ENCODE measurements at places on chromosomes 12 and 14.
A peak's percentile ranks its signal among the peaks of the same experiment; 100 is the strongest.

DNA sequence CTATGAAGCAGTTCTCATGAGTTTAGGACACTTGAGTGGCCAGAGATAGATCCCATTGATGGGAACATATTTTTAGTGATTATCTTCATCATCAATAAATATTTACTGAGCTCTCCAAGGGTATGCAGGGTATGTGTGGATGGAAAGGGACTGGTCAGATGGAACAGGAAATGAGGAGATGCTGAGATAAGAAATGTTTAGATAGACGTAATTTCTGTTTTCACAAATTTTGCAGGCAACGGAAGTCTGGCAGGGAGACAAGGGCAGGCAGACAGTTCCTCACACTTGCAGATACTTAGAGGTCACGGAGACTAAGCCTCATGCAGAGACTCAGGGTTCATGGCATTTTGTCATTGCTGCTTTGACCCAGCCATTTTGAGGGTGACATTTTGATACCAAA, 24.3 kb downstream of the BCL2L14 start:
- peak; percentile 57 for DNase-seq

DNA sequence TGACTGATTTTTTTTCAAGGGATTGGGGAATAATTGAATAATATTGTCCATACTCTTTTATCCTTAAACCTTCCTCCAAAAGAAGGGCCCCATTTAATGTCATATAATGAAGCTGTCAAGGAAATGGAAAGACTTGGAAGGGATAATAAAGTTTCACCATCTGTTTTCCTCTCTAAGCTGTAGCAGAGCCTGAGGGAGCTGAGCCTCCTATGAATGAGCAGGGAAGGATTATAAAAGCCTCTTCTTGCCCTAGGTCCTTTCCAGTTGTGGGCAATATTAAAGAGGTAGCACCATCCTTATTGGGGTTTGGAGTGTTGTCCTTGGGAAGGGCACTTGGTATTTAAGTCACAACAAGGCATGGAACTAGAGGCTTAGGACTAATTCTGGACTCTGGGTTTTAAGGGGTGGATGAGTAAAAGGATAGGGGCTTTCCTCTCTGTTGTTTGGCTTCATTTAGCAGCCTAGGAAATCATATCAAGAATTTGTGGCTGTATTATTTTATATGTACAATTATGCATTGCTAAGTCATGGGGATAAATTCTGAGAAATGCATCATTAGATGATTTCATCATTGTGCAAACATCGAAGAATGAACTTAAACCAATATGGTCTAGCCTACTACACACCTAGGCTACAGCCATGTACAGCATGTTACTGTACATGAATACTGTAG, 408.5 kb upstream of the DCN start:
- no peak for DNase-seq

- no peak for DNase-seq
Observed at GRCh38 chr12:77060883-77061240, 4.5 kb downstream of the E2F7 start.

GRCh38 chr14:67514203-67514607, 18.9 kb upstream of the PLEKHH1 start:
- no peak for DNase-seq

DNA sequence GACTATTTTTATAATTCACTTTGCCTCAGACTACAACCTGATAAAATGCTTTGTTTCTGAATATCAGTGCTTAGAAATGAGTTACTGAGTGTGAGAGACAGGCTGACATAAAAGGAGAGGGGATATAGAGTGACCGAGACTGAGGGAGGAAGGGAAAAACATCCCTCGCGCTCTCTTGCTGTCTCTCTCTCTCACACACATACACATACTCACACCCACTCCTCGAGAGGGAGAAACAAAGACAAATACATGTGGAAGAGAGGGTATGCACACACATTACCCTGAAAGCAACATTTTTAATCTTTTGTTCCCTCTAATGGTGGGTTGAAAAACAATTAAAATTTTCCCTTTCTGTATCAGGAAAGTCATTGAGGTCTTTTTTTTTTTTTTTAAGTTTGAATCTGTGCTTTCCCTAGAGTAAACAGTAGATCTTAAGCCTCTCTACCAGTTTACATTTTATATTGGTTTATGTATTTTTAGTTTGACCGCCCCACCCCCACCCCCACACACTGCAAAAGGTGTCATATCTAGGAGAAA, 45.3 kb downstream of the FRS2 start:
- DNase-seq, result peak; percentile 50

GRCh38 chr12:66189889-66190288, 875 bp downstream of the IRAK3 start:
- peak; percentile 27 for DNase-seq

- DNase-seq, result no peak
Observed at GRCh38 chr14:70981000-70981952, 74.0 kb downstream of the PCNX1 start.

DNA sequence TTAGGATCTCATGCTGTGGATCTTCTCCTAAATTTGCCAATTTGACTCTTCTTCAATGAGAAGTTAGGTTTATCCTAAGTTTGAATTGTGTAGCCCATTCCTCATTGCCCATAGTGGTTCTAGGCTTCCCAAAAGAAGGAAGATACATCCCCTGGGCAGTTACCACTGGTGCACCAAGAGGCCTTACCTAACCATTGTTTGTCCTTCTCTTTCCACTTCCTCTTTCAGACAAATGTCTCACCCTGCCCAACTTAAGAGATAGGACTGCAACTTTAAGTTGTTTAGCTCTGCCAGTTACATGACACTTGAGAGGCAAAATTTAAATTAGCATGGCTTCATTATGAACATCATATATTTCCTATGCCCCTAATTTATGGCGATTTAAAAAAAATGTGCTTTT, 9.4 kb upstream of the KCNH3 start:
- DNase-seq, result no peak

GRCh38 chr12:110937104-110937641, 16.8 kb upstream of the MYL2 start:
- DNase-seq, result peak; percentile 56

GRCh38 chr14:91796617-91797347, 64.9 kb upstream of the CATSPERB start:
- DNase-seq, result peak; percentile 19

GRCh38 chr12:100165356-100165755, 22.7 kb upstream of the BLTP3B start:
- DNase-seq, result no peak

GRCh38 chr14:103857256-103857655, 9.9 kb upstream of the PPP1R13B start:
- DNase-seq, result no peak

GRCh38 chr12:22653075-22653474, 28.1 kb downstream of the ETNK1 start:
- DNase-seq, result peak; percentile 35

DNA sequence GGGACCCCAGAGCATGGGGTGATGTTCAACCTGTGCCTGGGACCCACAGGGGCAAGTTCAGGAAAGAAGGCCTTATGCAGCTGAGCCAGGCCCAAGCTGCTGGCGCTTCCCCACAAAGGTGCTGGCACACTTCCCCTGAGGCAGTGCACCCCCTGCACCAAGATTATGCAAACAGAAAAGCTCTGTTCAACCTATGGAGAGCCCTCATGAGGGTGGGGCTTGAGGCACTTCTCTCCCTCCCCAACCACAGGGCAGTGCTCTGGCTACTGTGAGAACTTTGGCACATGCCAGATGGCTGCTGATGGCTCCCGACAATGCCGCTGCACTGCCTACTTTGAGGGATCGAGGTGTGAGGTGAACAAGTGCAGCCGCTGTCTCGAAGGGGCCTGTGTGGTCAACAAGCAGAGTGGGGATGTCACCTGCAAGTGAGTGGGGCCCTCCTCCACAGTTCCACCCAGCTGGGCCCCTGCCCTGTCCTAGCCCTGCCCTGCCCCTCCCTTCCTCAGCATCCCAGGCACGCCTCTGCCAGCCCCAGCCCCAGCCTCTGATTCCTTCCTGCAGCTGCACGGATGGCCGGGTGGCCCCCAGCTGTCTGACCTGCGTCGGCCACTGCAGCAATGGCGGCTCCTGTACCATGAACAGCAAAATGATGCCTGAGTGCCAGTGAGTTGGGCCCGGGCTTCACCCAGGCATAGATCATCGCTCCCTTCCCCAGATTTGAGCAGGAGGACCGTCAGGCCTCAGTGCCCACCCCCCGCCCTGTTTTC, 5.5 kb upstream of the NXPH4 start:
- no peak for DNase-seq

DNA sequence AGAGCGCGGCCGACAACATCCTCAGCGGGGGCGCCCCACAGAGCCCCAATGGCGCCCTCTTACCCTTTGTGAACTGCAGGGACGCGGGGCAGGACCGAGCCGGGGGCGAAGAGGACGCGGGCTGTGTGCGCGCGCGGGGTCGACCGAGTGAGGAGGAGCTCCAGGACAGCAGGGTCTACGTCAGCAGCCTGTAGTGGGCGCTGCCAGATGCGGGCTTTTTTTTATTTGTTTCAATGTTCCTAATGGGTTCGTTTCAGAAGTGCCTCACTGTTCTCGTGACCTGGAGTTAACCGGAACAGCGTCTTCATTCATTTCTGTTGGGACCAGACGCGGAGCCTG, 103.8 kb upstream of the FKBP4 start:
- peak; percentile 31 for DNase-seq

DNA sequence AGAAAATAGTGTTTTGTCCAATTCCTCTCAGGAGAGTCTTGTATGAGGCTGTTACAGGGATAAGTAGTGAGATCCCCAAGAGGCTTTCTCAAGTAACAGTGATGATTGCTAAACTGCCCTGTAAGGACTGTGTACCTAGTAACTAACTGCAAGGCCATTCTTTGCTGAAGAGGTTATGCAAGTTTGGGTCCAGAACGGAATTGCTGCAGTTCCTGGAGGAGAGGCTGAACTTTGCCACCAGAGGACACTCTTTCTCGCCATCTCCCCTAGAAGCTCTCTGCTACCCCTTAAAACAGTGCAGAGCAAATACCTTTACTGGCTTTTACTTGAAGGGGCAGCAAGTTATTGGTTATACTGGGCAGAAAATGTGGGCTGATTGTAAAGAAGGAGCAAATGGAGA, 180.0 kb downstream of the RBM19 start:
- no peak for DNase-seq

- DNase-seq, result no peak
Observed at GRCh38 chr14:90965765-90966164, 94.7 kb downstream of the RPS6KA5 start.

DNA sequence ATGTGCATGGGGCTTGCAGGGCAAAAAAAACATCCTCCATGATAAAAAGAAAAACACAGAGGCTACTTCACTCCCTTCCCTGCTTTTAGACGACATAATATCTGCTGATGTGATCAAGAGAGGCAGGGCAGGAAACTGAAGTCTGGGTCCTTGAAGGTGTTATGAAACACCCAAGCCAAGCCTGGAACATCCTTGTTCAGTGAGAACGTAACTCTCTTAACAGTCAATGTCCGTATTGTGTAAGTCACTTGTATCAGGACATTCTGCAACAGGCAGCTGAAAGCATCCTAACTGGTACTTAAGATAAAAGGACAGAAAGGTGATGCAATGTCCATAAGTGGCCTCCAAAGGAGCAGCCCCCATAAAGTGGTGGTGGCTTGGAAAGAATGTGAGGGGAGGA, 20.0 kb downstream of the KCNK10 start:
- DNase-seq, result no peak

- no peak for DNase-seq
Observed at GRCh38 chr14:38544776-38545175, 288.9 kb upstream of the CLEC14A start.

GRCh38 chr14:86865934-86866333, 1127.0 kb downstream of the GALC start:
- DNase-seq, result peak; percentile 2

- DNase-seq, result no peak
Observed at GRCh38 chr14:99749142-99749541, 44.1 kb upstream of the EML1 start.

GRCh38 chr12:62784576-62784975, 150.4 kb downstream of the PPM1H start:
- no peak for DNase-seq

Data from choroid plexus epithelial cell (primary cell).